Right renal cortex interstitium (tissue), 3 donors: ENCODE measurements at places on chromosomes 1 and 21. TPM values are rescaled to one million over a fixed set of nuclear protein-coding genes. Genes with fewer than 3 reads are reported as not detected.

Gene VASH2
- 23.5 TPM for polyA plus RNA-seq

Gene LCA5L
- polyA plus RNA-seq = 5.0 TPM

DNA sequence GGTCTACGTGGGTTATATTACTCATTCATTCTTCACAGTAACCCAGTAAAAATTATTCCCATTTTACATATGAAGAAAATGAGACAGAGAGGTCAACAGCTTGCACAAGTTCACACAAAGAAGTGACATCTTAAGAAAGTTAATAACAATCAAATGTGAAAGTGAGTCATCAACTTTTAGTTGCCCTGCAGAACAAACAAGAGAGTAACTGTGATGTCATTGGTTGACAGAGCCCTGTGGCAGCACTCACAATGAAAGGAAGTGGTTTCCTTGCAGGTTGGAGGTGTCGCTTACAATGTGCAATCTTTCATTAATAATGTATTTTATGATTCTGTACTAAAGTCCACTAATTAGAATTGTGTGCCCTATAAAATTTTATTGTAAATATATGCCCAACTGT is 369.6 kb downstream of the RYR2 start:
- no peak for DNase-seq

- no peak for DNase-seq
Observed at GRCh38 chr21:25422610-25423608, 184.4 kb downstream of the MRPL39 start.

GRCh38 chr1:160789051-160789701 is 6.8 kb upstream of the LY9 start:
- no peak for DNase-seq

GRCh38 chr1:64845831-64846425 is 101.1 kb downstream of the RAVER2 start:
- no peak for DNase-seq

GRCh38 chr21:24896735-24897124 is 710.6 kb downstream of the MRPL39 start:
- no peak for DNase-seq

DNA sequence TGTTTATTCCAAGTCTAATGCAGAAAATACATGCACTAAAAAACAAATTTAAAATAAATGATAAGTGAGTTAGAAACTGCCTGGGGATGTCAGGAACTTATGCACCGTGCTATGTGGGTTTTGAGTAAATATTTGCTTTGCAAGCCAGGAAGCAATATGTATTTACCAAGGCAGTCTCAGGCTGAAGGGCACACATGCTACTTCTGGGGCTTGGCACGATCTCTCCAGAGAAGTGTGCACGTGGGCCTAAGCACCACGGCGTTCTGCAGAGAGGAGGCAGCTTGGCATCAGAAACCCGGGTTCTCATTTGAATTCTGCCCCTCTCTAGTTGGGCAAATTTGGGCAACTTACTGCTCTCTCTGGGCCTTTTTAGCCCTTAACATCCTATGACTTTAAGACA is 72.6 kb upstream of the ROR1 start:
- no peak for DNase-seq

DNA sequence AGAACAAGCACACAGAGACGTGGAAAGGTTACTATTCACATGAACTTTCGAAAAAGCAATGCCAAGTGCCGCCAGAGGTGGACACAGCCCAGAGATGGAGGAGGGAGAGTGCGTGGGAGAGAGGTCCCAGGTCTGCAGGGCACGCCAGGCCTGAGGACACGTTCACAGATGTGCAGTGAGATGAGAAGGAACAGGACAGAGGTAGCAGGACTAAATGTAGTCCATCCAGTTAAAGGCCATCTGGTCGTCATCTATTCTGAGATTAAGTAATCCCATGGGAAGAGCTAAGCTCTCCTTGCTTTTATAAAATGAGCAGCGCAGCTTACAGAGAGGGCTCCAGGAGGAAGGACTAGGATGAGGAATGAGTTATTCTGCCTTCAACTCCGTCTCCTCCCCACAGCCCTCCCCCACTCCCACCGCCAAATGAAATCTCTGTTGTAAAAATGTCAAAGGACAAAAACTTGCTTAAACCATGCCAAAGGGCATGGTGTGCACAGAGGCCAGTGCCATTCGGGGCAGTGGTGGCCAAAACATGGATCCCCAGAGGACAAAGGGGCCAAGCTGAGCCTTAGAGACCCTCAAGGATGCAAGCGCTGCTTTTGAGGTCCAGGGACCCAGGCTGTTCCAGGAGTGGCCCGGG is 85.4 kb upstream of the SLC25A33 start:
- DNase-seq = no peak

DNA sequence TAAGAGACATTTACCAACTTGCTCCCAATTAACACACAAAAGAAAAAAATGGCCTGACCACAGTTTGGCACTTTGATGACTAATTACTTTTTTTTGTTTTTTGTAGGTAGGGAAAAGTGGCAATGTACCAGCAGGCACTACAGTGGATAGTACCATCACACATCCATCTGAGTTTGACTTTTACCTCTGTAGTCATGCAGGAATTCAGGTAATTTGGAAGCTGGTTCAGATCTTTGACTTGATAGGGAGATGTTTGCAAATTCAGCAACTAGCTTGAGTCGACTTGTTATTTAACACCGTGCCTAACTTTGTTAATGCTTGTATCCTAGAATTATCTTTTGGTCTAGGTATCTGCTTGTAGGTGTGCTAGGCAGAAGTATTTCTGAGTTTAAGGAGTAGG is 33.0 kb upstream of the AGO1 start:
- DNase-seq = no peak

DNA sequence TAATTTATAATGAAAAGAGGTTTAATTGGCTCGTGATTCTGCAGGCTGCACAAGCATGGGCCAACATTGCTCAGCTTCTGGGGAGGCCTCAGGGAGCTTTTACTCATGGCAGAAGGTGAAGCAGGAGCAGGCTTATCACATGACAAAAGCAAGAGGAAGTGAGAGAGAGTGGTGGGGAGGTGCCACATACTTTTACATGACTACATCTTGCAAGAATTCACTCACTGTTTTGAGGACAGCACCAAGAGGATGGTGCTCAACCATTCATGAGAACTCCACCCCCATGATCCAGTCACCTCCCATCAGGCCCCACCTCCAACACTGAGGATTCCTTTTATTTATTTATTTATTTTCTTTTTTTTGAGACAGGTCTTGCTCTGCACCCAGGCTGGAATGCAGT is 5.5 kb upstream of the PLEKHM2 start:
- DNase-seq = no peak

DNA sequence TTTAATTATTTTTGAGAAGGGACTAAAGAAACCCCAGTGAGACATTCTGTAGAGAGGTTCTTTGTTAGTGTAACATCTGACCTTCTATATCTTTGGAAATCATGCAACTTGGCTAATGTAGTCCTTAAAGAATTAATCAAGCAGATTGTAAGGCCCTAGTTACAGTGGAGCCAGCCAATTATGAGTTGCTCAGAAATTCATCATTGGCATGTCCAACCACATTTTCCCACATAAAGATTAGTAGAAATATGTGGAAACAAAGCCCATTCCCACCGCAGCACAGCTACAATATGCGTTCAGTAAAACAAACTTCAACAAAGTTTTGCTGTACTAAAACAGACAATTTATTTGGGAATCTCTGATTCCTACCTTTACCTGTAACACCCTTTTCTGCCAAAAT is 27.8 kb downstream of the WNT2B start:
- DNase-seq = no peak

GRCh38 chr1:53285969-53286760 is 41.7 kb downstream of the LRP8 start:
- no peak for DNase-seq

GRCh38 chr1:230792691-230793462 is 45.7 kb downstream of the CAPN9 start:
- DNase-seq = no peak

- no peak for DNase-seq
Observed at GRCh38 chr1:101004670-101005069, 20.9 kb downstream of the DPH5 start.

- DNase-seq = no peak
Observed at GRCh38 chr1:153597206-153597605, 15.7 kb downstream of the S100A16 start.

DNA sequence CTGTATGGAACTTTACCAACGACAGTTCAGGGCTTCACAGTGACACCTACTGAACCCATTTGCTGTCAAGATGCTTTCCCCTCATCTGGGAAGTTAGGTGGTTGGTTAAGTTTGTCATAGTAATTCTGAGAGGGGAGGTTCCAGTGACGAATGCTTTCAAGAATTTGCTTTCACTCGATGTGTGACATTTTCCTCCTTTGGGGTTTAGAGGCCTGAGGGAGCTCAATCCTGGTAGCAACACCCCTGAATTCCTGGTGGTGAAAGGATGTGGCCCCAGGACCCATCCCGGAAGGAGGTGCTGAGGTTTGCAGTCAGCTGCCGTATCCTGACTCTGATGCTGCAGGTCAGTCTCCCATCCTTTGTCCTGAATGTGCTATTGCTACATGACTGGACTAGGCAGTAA is 2.8 kb downstream of the PIGV start:
- no peak for DNase-seq

GRCh38 chr1:28127617-28128257 is 39.3 kb upstream of the EYA3 start:
- no peak for DNase-seq

DNA sequence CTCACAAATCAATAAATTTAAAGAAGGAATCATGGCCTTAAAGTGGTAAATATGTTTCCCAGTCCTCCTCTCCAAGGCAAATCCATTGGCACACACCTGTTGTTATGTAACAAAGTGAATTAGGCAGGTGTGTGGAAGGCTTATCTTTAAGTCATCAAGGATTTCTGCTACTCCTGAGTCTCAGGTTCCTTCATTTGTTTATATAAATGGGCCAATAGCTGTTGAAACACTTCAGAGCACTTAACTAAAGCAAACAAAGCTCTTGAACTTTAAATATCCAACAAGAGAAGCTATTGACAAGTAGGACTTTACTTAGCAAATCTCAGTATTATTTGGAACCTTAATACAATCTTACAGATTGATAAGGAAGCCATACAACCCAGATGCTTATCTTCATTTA is 99.3 kb upstream of the ESRRG start:
- DNase-seq = no peak

DNA sequence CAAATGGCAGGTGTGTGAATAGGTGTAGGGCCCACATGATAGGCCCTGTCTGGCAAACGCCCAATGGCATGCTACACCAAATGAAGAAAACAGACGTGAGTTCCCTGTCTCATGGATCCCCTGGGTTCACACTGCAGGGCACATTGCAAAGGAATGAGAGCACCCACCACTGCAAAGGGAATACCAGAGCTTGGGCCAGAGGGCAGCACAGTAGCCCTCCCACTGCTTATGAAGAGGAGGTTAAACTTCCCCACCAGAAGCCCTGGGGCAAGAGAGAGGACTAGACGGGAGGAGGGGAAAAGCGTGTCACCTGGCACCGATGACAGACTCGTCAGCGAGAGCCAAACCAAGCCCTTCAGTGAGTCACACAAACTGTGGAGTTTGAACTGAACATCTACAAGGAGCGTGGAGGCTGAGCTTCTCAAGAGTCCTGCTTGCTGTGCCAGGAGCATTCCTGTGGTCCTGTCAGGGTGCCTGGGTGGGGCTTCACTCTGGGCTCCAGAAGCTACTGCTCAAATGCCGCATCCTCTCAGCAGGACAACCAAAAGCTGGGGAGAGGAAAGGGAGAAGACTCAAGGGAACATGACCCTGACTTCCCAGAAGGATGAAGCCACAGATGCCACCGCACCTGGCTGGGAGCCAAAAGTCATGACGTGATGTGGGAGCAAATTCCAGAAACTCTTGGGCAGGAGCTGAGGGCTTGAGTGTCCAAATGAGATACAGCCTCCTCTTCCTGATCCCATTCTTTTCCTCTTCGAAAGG is 61.1 kb downstream of the TOMM20 start:
- DNase-seq = no peak

- no peak for DNase-seq
Observed at GRCh38 chr1:212596798-212597197, 11.8 kb upstream of the ATF3 start.

- no peak for DNase-seq
Observed at GRCh38 chr1:113439277-113439670, 49.0 kb downstream of the MAGI3 start.

- DNase-seq = no peak
Observed at GRCh38 chr21:45457161-45457831, 52.3 kb downstream of the COL18A1 start.

GRCh38 chr21:37986751-37987399 is 70.6 kb upstream of the KCNJ6 start:
- no peak for DNase-seq

DNA sequence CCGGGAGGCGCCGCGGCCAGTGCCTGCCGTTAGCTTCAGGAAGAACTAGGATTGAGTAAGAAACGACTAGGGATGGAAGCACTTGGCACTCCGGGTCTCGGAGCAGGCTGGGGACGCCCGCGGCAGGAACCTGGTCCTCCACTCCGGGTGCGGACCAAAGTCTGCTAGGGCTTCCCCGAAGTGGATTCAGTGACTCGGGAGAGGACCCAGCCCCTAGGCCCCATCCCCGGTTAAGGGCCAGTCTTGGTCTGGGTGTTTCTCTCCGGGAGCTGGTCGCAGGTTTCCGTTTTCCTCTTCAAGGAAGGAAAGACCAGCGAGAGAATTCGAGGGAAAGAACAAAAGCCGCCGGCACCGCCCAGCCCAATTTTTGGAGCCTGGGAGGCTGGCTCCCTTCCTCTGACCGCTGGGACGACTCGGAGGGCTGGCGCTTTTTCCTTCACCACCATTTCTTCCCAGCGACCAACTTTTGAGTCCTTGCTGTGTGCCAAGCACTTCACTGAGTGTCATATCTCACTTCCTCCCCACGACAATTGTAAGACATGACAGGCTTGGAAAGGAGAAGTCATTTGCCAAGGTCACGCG is 16.8 kb upstream of the STMN1 start:
- DNase-seq = peak; percentile 33

- DNase-seq = no peak
Observed at GRCh38 chr1:98384461-98385141, 276.9 kb upstream of the SNX7 start.

DNA sequence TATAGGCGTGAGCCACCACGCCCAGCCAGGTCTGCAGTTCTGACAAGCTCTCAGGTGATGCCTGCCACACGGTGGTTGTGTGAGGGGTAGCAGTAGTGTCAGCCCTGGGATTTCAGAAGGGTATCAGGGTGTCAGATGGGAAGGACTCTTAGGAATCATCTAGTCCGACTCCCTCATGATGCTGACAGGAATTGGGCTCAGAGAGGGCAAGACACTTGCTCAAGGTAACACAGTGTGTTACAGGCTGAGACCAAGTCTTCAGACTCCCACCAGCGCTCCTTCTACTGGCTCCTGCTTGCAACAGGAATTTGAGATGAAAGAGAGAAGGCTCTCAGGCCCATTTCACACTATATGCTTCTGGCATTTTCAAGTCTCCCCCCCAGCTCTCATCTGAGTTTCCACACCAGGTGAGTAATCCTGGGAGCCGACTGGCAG is 6.9 kb downstream of the HTR1D start:
- no peak for DNase-seq
